ENCODE measurements at places on chromosomes 13 and 19.

DNA sequence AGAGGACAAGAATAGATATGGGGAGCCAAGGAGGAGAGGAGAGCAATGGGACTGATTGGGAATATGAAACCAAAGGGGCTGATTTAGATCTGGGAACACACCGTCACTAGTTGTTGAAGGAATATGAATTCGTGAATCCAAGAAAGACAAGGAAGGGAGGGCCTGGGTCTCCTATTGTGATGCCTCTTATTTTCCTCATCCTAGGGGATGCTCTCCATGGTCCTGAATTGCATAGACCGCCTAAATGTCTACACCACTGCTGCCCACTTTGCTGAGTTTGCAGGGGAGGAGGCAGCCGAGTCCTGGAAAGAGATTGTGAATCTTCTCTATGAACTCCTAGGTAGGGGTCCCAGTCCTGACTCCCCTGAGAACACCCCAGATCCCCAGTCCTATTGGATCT lies 21.5 kb downstream of the RYR1 start:
- DNase-seq, result no peak

- DNase-seq, result no peak
These were observed 242.2 kb upstream of the EDNRB start for GRCh38 chr13:78160793-78161192.

DNA sequence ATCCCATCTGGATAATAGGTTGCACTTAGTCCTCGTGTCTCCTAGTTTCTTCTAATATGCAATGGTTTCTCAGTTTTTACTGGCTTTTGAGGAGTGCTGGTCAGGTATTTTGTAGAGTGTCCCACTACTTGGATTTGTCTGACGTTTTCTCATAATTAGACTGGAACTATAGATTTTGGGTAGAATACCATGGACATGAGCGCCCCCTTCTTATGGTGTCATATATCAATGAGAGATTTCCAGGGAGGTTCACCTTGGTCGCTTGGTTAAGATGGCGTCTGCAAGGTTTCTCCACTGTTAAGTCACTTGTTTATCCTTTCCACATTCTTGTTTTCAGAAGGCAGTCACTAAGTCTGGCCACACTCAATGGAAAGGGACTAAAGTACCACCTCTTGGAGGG lies 6.7 kb downstream of the SOHLH2 start:
- DNase-seq, result no peak

DNA sequence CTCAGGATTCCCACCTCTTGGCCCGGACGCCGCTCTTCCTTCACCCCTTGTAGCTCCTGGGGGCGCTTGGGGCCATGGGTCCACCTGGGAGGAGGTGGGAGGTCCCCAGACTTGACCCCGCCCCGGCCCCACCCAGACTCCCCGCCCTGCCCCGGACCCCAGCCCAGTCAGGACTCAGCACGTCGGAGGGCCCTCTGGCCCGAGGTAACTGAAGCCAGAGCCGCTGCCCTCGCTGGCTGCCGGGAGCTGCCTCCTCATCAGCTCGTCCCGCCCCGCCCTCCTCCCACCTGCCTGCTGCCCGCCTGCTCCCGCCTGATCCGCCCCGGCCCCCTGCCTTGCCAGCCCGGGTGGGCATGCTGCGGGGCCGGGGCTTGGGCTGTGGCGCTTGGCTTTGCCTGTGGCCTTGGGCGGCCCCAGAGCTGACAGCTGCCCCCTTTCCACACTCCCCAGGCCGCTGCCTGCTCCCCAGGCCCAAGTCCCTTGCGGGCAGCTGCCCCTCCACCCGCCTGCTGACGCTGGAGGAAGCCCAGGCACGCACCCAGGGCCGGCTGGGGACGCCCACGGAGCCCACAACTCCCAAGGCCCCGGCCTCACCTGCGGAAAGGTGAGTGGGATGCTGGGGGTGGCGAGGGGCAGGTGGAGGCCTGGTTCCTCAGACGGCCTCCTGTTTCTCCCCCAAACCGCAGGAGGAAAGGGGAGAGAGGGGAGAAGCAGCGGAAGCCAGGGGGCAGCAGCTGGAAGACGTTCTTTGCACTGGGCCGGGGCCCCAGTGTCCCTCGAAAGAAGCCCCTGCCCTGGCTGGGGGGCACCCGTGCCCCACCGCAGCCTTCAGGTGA lies 9.4 kb downstream of the ARHGAP33 start:
- no peak for DNase-seq

DNA sequence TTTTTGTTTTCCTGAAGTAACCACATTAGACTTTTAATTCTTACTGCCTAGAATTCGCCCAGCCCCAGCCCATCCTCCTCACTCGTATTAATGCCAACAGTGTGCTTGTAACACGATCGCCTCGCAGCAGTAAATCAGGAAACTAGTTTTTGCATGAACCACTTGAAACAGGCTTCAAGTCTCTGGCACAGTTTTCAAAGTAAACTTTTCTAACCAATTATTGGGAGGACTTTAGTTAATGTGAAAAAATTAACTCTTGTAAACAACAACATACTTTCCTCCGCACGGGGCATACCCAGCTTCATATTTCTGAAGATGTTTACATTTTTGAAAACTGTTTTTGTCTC lies 39.2 kb downstream of the TNFRSF19 start:
- DNase-seq, result no peak

GRCh38 chr13:20519875-20520274 lies 5.8 kb downstream of the CRYL1 start:
- DNase-seq, result no peak

GRCh38 chr13:51595416-51595815 lies 11.2 kb downstream of the WDFY2 start:
- no peak for DNase-seq

DNA sequence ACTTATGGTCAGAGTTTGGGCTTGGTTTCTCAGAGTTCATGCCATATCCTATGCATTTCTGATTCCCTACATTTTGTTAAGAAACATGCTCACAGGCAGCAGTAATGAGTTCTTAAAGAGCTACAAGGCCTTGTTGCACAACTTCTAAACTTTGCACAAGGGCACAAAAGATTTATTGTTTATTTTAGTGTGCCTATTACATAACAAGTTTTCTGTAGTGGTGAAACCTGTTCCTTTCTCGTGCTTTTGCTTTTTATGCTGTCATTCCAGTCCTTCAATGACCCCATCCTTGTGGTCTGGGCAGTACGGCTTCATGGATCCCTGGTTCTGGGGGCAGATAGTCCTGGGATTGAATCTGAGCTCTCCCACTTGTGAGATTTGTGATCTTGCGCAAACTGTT lies 17.8 kb downstream of the ZNF507 start:
- DNase-seq, result no peak

- DNase-seq, result no peak
These were observed 5.2 kb upstream of the FUT6 start for GRCh38 chr19:5844456-5845433.

DNA sequence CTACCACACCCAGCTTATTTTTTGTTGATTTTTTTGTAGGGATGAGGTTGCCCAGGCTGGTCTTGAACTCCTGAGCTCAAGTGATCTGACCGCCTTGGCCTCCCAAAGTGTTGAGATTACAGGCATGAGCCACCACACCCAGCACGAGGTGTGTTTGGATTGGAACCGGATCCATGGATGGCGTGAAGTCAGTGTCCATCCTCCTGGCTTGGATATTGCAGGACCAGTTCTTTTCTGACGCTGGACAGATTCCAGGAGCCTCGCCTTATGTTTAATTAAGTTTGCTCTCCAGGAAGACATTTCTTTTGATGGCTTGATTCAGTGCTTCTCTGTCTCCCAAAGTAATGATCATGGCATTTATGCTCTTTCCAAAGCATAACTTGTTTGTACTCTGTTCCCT lies 14.4 kb upstream of the RFXAP start:
- DNase-seq, result no peak

- DNase-seq, result no peak
These were observed 126.2 kb downstream of the DCT start for GRCh38 chr13:94353167-94353710.

GRCh38 chr13:75197803-75198202 lies 284.2 kb downstream of the TBC1D4 start:
- no peak for DNase-seq

GRCh38 chr19:4122480-4122879 lies 1.4 kb downstream of the MAP2K2 start:
- no peak for DNase-seq

- DNase-seq, result no peak
These were observed 80.3 kb upstream of the KLHL1 start for GRCh38 chr13:70188567-70188966.

Measured in natural killer cell treated with Interleukin-12 subunit alpha and Interleukin-12 subunit beta and Interleukin-15 and Interleukin-18, amount 100 ng/mL, for 72 hours (primary cell).